Ammon's horn (tissue), 1 donor: ENCODE measurements at places on chromosomes 1 and 21.

DNA sequence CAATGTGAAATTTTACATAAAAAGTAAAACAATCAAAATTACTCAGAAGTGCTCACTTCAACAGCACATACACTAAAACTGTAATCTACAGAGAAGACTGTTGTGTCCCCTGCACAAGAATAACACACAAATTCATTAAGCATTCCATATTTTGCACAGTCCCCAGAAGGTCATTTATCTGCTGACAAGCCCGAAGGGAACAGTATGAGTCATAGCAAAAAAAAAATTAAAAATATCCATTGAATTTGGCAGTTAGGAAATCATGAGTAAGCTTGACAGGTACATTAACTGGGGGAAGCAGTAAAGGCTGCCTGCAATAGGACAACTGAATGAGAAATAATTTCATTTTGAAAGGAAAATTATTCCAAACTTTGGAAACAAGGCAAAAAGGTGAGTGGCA is 3.3 kb upstream of the CACYBP start:
- no peak for DNase-seq

GRCh38 chr21:44571844-44572782 is 1.4 kb upstream of the KRTAP10-4 start:
- no peak for DNase-seq

GRCh38 chr1:162310337-162310736 is 66.3 kb downstream of the SPATA46 start:
- DNase-seq: no peak

- no peak for DNase-seq
Measured at GRCh38 chr1:156319664-156320063, 18.4 kb downstream of the CCT3 start.
